ENCODE measurements at places on chromosomes 13 and 19. TPM values are rescaled to one million over a fixed set of nuclear protein-coding genes. Genes with fewer than 3 reads are reported as not detected.
A peak's percentile ranks its signal among the peaks of the same experiment; 100 is the strongest.

GRCh38 chr19:49210108-49210900 lies 52.7 kb downstream of the TRPM4 start:
- no peak for DNase-seq

- no peak for DNase-seq
These were observed 7.2 kb downstream of the ACTN4 start for GRCh38 chr19:38654628-38655055.

- DNase-seq: no peak
These were observed 11.3 kb downstream of the KHSRP start for GRCh38 chr19:6413291-6413690.

DNA sequence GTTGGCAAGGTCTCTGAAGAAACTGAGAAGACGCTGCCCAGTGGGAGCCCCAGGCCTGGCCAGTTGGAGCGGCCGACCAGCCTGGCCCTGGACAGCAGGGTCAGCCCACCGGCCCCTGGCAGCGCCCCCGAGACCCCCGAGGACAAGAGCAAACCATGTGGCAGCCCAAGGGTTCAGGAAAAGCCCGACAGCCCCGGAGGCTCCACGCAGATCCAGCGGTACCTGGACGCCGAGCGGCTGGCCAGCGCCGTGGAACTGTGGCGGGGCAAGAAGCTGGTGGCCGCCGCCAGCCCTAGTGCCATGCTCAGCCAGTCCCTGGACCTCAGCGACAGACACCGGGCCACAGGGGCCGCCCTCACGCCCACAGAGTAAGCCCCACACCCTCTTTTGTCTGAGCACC lies 20.1 kb upstream of the USE1 start:
- no peak for DNase-seq

GRCh38 chr19:14536926-14537692 lies 7.7 kb downstream of the TECR start:
- DNase-seq: peak; percentile 76

DNA sequence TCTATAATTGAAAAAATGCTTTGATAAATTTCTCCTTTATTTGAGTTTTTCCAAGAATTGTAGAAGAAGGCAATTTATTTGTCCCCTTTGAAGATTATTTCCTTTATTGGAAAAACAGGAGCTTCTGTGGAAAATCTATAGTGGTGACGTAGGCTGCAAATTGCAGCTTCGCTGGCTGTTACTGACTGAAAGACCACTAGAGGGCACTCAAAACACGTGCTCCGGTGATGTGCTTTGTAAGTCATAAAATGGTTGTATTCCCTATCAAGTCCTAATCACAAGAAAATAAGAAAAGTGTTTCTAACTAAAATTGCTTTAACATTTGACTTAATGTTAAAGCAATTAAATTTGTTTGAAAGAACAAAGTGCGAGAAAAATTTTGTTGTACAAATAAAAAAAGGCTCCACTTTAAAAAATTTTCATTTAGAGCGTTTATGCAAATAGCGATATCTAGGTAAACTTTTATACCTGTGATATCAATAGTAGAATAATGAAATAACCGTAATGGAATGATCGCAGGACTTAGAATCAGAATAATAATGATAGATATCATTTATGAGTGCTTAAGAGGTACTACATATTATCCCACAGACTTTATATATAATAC lies 638.2 kb upstream of the SPRY2 start:
- DNase-seq: no peak

The CXCL17 gene
- total RNA-seq: not detected

The ZFR2 gene
- total RNA-seq: not detected

The VSTM1 gene
- not detected for total RNA-seq

All from right atrium auricular region (tissue), 2 donors.